ENCODE measurements at places on chromosomes 5 and 9.

GRCh38 chr9:101727612-101728524 lies 10.6 kb downstream of the GRIN3A start:
- peak; percentile 44 for DNase-seq

GRCh38 chr5:36202521-36202961 lies 39.2 kb downstream of the NADK2 start:
- DNase-seq = no peak

DNA sequence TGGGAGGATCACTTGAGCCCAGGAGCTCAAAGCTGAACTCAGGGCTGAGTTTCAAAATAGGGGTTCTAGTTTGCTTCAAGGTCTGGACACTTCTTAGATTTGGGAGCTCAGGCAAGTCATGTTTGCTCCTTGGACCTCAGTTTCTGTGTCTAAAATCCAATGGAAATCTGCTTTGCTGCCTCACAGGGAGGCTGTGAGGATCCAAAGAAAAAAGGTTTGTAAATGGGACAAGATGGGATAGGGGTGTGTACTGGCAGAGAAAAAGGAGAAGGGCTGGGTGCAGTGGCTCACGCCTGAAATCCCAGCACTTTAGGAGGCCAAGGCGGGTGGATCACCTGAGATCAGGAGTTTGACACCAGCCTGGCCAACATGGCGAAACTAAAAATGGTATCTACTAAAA lies 39.6 kb upstream of the SH3PXD2B start:
- DNase-seq = no peak

- peak; percentile 27 for DNase-seq
Observed at GRCh38 chr5:156051972-156052371, 275.0 kb upstream of the SGCD start.

DNA sequence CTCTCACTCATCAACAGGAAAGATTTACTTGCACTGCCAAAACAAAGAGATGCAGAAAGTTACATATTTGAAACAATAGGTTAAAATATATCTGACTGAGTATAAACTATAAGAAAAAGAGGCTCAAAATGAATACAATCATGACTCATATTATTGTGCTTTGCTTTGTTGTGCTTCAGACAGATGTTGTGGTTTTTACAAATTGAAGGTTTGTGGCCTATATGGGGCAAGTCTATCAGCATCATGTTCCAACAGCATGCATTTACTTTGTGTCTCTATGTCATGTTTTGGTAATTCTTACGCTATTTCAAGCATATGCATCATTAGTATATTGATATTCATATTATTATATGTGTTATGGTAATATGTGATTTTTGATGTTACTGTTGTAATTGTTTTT lies 330.0 kb downstream of the PRR16 start:
- DNase-seq = no peak

DNA sequence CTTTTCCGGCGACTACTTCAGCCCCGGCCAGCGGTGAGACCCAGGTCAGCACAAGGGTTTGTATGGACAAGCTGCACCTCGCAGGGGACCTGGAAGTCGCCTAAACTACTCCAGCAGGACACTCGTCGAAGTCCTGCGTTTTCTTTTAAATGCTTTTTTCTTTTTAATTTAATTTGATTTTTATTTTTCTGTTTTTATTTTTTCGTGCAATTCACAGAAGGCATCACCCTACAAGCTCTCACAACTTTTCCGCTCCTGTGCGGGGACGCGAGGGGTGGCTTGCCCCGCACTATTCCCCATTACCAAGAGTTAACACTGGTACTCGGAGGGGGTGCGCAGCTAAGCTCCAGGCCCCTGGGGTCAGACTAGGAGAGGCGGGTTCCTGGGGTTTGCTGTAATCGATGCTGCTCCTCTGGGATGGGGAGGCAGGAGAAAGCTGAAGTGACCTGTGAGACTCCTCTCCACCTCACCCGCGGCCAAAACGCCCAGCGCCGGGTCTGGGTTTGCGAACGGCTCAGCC lies 1.3 kb downstream of the EDIL3 start:
- peak; percentile 4 for DNase-seq

- peak; percentile 57 for DNase-seq
Observed at GRCh38 chr9:100595391-100596199, 17.7 kb downstream of the CAVIN4 start.

GRCh38 chr5:177427211-177427822 lies 841 bp downstream of the GRK6 start:
- no peak for DNase-seq

- peak; percentile 57 for DNase-seq
Observed at GRCh38 chr9:99822806-99823591, 1.3 kb downstream of the NR4A3 start.

DNA sequence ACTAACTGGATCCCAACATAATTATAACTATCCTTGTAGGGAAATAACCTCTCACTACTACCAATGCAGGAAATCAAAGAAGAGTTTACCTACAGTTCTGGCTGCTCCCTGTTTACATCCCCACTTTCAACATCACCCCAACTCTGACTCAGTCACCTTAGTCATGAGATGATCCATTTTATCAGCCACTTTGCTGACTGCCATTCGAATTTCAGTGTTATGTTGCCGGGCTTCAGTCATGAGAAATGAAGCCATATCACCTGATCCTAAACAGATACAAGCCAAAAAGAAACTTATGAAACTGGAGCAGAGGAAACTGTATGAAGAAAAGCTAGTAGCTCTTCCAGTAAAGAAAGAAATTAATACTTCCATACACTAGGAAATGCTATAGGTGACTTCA lies 33.7 kb downstream of the SLC31A2 start:
- no peak for DNase-seq

GRCh38 chr9:82332774-82333152 lies 344.2 kb downstream of the SPATA31D1 start:
- no peak for DNase-seq

DNA sequence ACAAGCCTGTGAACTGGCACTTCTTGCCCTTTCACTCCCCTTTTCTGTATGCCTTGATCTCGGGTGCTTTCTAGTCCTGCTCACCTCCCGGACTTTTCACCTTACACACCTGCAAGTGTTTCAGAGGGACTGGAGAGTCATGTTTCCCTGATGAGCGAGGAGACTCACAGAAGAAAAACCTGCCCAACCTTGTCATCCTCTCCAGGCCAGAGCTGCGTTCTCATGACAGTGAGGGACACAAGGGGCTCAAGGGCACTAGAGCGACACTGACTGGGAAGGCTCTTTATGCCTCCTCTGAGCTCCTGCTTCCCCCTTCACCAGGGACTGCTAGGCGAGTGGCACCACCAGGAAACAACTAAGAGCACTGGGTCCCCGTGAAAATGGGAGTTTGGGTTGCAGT lies 376.9 kb upstream of the RPS23 start:
- DNase-seq = no peak

- DNase-seq = no peak
Observed at GRCh38 chr5:18732556-18733479, 1098.6 kb downstream of the TAF11L14 start.

GRCh38 chr5:10499066-10499465 lies 57.4 kb downstream of the ROPN1L start:
- no peak for DNase-seq

DNA sequence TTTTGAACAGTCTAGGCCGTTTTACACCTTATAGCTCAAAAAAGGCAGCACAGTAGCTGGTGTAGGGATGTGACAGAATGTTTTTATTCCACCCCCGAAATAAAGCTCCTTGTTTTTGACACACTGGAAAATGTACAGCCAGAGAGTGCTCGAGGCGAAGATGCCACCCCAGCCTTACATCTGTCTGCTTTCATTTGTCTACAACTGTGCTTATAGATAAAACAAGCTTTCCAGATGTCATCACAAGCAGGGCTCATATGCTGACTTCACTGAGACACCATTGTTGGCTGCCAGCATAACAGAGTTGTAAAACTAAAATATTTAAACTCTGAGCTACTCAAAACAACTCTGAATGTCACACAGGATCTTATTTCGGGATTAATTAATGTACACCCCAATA lies 386.3 kb downstream of the BNC2 start:
- no peak for DNase-seq

DNA sequence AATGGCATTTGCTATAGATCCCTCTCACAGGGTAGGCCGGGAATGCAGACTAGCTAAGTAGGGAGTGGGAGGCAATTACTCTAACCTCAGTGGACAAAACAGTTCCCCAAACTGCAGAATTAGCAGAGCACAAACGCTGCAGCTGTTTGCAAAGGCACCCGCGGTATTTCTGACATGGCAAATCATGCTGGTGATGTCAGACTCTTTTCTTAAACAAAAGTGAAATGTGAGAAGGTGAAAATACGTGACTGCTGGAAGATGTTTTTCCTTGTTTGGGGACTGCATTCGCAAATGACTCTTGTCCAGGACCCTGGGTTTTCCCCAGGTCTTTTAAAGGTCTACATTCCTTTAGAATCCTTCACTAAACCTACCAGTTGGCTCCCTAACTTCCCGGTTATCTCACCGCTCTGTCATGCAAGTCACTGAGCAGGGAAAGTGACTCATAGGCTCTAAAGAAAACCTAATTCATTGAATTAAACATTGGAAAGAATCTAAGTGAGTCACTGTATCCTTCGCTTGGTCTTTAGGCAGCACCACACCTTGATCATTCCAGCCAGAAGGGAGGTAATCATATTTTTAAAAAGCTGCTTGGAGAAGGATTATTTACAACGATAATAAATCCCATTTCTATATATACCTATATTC lies 91.5 kb upstream of the DNAH5 start:
- DNase-seq = peak; percentile 95

DNA sequence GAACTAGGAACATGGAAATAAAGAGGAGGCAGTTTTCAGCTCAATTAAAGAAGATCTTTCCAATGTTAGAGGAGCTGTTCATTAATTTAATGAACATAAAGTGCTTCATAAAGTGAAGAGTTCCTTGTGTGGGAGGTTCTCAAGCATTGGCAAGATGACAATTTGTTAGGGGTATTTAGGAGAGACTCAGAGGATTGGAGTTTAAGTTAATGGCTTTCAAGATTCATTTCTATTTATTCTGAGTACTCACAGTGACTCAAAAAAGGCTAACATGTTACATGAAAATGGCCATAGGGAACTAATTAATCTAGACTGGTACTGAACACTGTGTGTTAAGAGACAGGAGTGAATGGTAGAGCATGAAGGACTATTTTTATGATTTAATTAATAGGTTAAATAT lies 55.4 kb upstream of the CDH12 start:
- DNase-seq = no peak

- DNase-seq = no peak
Observed at GRCh38 chr5:64513492-64513891, 7.7 kb downstream of the RGS7BP start.

DNA sequence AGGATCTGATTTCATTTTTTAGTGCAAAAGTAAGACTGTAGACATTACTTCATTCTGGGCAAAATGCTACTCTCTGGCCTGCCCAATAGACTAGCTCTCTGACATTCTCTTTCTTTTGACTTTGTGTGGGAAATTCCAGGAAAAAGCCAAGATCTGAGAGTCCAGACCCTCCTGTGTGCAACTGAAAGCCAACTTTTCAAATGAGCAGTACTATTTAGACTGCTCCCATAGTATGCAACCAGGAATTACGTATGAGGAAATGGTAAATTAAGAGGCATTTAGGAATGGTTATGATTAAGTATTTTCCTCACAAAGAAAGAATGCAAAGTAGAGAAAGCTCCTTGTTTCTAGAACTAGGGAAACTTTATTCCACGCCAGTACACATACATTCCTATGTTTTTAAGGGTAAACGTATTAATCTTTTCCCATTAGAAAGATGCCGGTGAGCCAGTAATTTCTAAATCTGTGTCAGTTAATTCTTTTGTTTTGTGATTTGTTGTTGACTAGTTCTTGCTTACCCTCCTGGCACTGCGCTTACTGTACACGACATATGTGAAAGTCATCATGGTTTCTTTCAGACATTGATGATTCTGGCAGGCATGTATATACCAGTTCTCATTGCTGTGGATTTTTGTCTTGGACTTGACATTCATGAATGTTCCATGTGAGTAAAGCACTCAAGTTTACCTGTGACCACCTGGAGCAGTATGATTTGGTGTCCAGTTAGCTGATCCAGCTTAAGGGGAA lies 56.0 kb downstream of the AOPEP start:
- DNase-seq = no peak

DNA sequence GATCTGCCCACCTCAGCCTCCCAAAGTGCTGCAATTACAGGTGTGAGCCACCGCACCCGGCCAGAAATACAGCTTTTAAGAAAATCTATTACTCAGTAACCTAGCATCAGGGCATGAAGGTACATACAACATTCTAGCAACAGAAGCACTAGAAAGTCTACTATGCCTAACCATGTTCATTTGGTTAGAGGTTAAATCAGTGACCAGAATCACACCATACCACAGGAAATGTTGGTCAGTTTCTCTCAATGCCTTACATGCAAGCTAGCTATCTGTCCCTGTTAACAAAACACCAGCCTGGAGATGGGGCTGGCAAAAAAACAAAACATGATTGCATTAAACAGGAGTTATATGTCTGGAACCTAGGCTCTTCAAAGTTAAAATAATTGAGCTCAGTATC lies 104.1 kb downstream of the STRBP start:
- DNase-seq = no peak

GRCh38 chr5:89065919-89066318 lies 182.9 kb upstream of the MEF2C start:
- no peak for DNase-seq

- DNase-seq = peak; percentile 31
Observed at GRCh38 chr9:125747053-125747764, at the start of gene PBX3. Gene PBX3, plus strand, starts transcription at chr9:125747373.

DNA sequence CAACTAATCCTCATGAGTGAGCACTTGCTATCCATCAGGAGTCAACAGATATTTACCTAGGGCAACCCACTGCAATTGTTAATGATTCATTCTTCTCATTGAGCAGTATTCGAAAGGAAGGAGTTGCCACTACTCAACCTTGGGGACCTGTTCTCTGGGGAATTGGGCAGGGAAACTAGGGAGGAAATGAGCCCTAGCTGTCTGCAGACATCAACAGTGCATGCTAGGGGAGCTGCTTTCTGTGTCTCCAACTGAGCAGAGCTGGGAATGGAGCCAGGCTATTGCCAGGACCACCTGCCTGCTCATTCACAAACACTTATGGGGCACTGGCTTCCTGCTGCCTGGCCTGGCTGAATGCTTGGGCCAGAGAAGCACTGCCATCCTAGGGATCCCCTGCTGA lies 183.4 kb downstream of the TMEM38B start:
- no peak for DNase-seq

- no peak for DNase-seq
Observed at GRCh38 chr5:34755926-34756325, 83.0 kb upstream of the TTC23L start.

DNA sequence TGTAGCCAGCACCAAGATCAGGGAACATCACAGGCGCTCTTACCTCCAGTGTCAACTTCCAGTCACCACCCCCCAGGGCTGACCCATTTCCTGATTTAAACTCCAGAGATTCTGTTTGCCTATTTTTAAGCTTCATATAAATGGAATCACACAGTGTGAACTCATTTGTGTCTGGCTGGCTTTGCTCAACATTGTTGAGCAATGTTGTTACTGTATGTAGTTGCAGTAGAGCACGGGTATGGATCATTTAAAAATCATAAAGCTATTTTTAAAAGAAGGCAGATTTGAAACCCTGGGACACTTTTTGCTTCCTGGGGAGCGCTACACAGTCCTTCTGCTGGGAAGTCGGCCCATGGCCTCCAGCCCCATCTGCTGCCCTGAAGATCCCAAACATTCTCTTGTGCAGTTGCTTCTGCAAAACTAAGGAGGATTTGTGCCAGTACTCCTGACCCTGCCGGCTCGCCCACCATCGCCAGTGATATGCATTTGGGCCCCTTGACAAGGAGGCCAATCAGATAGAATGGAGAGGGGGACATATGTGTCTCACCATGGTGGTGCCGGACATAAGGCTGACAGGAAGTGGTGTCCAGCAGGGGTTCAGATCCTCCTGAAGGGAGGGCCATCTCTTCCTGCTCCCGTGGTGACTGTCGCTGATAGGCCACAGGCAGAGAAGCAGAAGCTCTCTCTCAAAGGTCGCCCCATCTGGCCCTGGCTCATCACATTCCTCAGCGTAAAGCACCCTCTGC lies 13.3 kb downstream of the DCANP1 start:
- DNase-seq = no peak
